ENCODE measurements at places on chromosomes 2 and 18. TPM values are rescaled to one million over a fixed set of nuclear protein-coding genes. Genes with fewer than 3 reads are reported as not detected.

GRCh38 chr2:108263401-108263800, 23.6 kb downstream of the SULT1C3 start:
- no peak for DNase-seq

DNA sequence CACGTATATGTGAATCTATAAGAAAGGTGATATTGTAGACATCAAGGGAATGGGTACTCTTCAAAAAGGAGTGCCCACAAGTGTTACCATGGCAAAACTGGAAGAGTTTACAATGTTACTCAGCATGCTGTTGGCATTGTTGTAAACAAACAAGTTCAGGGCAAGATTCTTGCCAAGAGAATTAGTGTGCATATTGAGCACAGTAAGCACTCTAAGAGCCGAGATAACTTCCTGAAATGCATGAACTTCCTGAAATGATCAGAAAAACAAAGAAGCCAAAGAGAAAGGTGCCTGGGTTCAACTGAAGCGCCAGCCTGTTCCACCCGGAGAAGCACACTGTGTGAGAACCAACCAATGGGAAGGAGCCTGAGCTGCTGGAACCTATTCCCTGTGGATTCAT, 101.0 kb downstream of the HS6ST1 start:
- DNase-seq, result no peak

DNA sequence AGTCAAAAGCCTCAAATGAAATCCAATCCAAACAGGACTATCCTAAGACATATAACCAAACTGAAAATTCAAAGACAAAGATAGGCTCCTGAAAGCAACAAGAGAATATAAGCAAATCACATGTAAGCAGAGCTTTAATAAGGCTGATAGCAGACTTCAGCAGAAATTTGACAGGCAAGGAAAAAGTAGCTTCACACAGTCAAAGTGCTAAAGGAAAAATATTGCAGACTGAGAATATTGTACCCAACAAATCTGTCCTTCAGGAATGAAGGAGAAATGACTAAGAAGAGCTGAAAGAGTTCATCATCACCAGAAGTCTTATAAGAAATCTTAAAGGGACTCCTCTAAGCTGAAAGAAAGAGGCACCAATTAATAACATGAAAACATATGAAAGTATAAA, 150.0 kb downstream of the EVA1A start:
- DNase-seq, result no peak

GRCh38 chr18:79801217-79801616, 3.5 kb downstream of the KCNG2 start:
- DNase-seq, result no peak

DNA sequence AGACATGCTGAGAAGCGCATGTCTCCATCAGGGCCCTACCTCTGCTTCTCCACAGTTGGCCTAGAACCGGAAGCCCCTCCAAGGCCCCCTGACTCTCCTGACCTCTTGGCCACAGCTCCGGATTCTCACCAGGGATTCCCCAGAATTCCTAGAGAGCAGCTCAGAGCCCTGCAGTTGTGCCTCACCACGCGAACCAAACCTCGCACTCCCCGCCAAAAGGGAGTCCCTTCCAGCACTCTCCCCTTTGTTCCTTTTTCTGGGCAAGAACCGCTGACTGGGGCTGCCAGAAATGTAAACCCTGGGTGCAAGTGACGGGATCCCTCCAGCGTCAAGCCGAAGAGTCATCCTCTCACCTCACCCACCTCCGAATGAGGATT, 36.7 kb downstream of the AFF3 start:
- DNase-seq, result no peak

GRCh38 chr2:190334479-190335224, 8.7 kb upstream of the INPP1 start:
- no peak for DNase-seq

- no peak for DNase-seq
These were observed 32.1 kb upstream of the ZNF638 start for GRCh38 chr2:71299507-71299906.

DNA sequence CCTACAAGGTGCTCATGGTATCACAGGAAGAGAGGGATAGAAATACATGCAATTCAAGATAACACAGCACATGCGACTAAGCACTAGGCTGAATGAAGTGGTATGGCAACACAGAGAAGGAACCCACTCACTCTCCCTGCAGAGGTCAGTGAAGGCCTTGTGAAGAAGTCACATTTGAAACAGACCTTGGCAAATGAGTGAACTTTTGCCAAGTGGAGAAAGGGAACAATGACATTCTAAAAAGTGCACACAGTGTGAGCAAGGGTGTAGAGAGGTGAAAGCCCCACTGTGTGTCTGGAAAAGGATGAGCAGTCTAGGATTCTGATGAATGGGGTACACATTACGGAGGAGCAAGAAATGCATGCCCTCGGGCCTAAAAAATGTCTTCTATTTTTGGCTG, 23.3 kb downstream of the KLF7 start:
- no peak for DNase-seq

GRCh38 chr2:69490486-69490885, 53.3 kb upstream of the NFU1 start:
- no peak for DNase-seq

- no peak for DNase-seq
These were observed 621.2 kb upstream of the ACVR2A start for GRCh38 chr2:147223553-147224060.

GRCh38 chr18:51988277-51988676, 351.7 kb upstream of the DCC start:
- DNase-seq, result no peak

GRCh38 chr2:1798115-1798784, 53.9 kb upstream of the PXDN start:
- no peak for DNase-seq

GRCh38 chr2:8416849-8417832, 264.7 kb upstream of the ID2 start:
- DNase-seq, result no peak

GRCh38 chr18:51039138-51040112, 9.4 kb downstream of the SMAD4 start:
- DNase-seq, result no peak

DNA sequence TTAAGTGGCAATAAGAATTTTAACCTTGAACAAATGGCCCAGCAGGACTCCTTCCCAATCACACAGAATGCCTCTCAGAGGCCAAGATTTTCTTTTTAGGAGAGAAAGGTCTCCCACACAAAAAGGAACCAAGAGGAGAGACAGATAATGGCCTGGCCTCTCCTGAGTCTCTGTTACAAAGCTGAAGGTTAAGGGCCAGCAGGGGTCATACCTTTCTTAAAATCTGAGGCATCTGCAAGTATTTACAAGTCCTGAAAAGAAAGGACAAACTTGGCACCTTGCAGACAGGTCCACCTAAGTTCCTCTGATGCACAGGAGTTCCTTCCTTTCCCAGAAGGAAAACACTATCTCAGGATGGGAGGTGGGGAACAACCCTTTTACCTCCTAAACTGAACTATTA, 142.3 kb downstream of the TMEM163 start:
- DNase-seq, result no peak

DNA sequence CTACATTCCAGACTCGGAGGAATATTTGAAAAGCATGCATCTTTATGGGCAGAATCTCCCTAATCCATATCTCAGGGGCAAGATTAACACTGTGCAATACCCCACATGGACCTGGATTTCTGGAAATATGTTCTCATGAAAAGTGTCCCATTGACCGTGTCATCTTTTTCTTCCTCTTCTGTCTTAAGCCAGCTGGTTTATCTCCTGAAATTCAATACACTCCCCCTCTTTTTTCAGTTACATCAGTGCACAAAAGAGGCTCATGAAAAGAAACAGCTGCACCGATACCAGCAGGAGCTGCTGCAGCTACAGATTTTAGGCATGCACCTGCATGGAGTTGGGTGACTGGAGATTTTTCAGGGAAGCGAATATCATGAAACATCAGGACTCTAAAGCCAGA, 117.2 kb downstream of the SLC4A3 start:
- DNase-seq, result no peak

GRCh38 chr2:46548521-46549144, 69.3 kb downstream of the TMEM247 start:
- no peak for DNase-seq

GRCh38 chr2:181907057-181907456, 15.5 kb downstream of the ITPRID2 start:
- DNase-seq, result no peak

- no peak for DNase-seq
These were observed 713.7 kb downstream of the TSN start for GRCh38 chr2:122469147-122469546.

DNA sequence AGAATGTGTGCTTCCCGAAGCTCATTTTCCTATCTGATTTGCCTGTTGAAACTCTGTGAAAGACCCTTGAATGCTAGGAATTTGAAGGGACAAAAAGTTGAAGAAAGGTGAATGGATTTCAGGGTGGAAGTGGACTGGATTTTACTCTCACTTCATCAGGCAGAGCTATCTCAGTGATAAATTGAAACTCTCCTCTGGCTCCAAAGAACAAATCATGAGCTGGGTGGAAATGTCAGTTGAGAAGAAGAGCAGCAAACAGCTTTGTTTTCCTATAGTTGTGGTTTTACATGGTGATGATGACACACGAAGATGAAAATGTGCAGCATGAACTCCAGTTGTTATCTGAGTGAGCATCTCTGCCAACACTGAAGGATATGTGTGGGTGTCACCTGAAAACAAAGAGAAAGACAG, 34.4 kb downstream of the CD28 start:
- DNase-seq, result no peak

GRCh38 chr2:230982126-230982525, 13.8 kb upstream of the SPATA3 start:
- no peak for DNase-seq

GRCh38 chr2:119384971-119385370, 18.2 kb downstream of the DBI start:
- DNase-seq, result peak; percentile 30

DNA sequence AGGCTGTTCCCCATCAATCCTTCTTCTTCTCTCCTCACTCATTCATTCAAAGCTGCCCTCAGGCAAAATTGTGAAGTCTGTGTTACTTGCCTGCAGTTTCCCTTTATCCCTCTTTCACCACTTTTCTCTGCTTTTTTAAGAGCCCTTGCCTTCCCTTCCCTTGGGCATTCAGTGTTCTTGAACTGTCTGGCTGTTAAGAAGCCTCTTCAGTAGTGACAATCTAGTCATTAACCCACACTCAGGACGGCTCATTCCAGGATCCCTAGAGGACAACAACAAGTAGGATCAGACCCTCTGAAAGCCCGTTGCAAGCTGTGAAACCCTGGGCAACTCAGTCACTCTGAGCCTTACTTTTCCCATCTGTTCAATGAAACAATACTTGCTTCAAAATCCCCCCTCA, 615.7 kb downstream of the EPHA4 start:
- DNase-seq, result no peak

DNA sequence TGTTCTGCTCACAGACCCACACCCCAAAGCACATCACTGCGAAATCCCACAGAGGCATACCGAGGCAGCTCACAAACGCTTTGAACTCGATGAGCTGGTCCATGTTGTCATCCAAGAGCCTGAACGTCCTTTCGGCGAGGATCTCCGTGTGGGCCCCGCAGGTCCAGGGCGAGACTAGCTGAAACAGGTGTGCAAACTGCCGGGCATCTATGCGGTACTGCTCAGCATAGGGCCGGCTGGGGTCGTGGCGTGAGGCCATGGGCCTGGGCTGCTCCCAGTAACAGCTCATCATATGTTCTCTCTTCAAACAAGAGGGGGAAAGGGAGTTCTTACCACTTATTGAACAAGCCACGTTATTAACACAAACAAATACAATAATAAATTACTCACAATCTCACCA, 20.1 kb downstream of the RPL31 start:
- no peak for DNase-seq

DNA sequence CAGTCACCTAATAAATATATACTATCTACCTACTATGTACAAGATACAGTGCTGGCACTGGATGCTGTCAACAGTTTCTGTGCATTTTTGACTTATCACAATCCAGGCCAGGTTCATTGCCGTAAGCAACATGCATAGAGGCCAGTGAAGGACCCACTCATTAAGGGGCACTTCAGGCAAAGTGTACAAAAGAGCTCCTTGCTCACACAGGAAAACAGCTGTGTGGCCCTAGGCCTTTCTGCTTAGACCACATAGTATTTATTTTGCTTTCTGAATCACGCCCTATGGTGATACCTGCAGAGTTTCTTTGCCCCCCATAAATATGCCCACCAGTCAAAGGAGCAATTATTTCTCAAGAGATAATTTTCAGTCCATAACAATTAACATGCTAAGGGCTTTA, 39.6 kb upstream of the STAT4 start:
- no peak for DNase-seq

- DNase-seq, result no peak
These were observed 140.4 kb downstream of the ANKRD44 start for GRCh38 chr2:197170208-197170607.

- no peak for DNase-seq
These were observed 100.3 kb downstream of the KLHL29 start for GRCh38 chr2:23485261-23485660.

DNA sequence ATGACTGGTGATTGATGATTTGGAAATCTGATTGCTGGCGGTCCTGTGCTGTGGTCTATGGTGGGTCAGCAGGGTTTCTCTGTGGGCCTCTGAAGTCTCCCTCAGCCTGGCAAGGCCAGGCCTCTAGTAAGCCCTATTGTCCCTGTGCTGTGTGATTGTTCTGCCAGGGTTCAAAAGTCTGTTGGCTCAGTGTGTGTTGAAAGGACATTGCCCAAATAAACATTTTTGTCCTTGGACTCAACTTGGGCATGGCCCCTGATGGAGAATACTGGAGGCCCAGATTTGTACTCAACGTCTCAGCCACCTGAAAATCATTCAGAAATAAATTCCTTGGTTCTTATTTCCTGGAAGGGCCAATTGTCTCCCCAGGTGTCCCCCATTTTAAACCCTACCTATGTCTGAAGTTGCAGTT, 74.4 kb downstream of the MAP4K4 start:
- DNase-seq, result no peak

DNA sequence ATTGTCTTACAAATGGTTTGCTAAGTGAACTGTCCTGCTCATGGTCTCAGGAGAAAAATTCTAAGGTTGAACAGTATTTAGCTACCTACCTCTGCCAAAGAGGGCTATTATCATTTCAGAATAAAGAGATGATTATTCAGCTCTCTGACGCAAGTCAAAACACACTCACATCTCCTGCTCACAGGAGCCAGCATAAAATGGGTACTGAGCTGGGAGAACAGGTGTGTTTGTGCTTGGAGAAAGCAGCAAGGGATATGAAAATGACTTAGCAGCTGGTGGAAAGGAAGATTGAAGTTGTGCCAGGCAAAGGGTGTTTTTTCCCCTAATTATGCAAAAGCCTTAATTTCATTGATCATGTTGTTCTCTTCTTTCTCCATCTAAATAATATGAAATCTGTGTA, 47.3 kb upstream of the TANK start:
- DNase-seq, result no peak

Gene GRP
- not detected for total RNA-seq

Gene ARHGAP28
- not detected for total RNA-seq

Gene CCDC85A
- total RNA-seq, result not detected

Gene TMEFF2
- not detected for total RNA-seq

Gene MEIS1
- total RNA-seq, result 9.1 TPM

Gene CHRND
- total RNA-seq, result not detected

Gene SNX17
- total RNA-seq, result 73.7 TPM

Gene IL36B
- total RNA-seq, result not detected

Gene UGT1A5
- 91.2 TPM for total RNA-seq

Gene GAL3ST2
- 3.9 TPM for total RNA-seq

Gene SRD5A2
- total RNA-seq, result not detected

Gene DNAH6
- total RNA-seq, result not detected

Gene PMAIP1
- 16.5 TPM for total RNA-seq

Gene ATP8B1
- total RNA-seq, result 16.7 TPM
